ENCODE measurements at places on chromosomes 5 and 9.
A peak's percentile ranks its signal among the peaks of the same experiment; 100 is the strongest.

- DNase-seq, result peak; percentile 29
Observed at GRCh38 chr9:129473523-129474244, 147.2 kb downstream of the C9orf50 start.

- no peak for DNase-seq
Observed at GRCh38 chr5:82405618-82406204, 127.6 kb upstream of the RPS23 start.

DNA sequence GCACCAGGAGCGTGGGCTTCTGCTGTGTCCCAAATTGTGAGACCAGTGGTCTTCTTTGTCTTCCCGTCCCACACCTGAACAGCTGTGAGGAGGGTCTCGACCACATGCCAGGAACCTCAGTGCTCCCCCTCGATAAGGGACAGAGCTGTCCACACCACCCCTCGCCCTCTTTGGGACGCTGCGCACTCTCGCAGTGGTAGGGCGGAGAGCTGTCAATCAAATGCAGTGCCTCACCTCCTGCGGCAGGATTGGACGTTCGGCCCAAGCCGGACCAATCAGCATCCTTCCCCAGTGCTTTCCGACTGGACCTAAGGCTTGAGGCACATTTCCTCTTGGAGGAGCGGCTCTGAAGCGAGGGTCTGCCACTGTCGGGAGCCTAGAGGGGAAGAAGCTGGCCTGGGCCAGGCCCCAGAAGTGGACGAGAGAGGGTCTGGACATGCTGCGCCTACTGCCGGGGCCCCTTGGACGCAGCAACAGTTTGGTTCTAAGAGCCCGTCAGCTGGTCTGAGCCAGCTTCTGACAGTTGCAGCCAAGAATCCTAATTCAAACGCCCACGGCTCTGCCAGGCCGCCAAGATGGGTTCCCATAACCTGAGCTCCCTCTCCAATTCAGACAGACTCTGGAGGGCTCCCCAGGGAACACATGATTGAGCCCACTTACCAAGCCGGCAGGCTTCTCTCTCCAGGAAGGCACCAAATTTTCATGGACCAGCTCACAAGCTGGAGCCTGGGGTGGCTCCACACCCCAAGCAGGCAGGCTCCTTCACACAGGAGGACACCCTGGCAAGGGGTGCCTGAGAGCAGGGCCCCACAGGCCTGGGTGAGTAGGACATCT, 28.1 kb upstream of the ADAMTS2 start:
- no peak for DNase-seq

DNA sequence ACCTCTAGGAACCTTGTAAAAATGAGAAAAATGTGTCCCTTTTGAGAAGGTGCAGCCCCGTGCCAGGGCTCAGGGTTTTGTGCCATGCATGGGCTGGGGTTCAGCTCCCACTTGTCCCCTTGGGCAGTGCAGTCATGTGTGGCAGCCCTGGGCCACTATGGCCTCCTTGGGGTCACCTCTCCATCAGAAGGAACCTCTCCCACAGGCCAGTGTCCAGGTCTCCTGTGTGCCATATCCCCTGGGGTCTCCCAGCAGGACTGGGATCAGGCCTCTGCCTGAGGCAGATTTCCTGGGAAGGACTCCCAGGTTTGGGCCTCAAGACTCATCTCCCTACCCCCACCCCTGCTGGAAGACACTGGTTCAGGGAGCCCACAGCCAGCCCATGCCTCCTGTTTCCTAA, 189.1 kb downstream of the PAX5 start:
- no peak for DNase-seq

- DNase-seq, result no peak
Observed at GRCh38 chr5:107321906-107322305, 348.8 kb downstream of the EFNA5 start.

GRCh38 chr5:73985145-73985544, 359.1 kb downstream of the ARHGEF28 start:
- DNase-seq, result no peak

- DNase-seq, result no peak
Observed at GRCh38 chr5:79535477-79536192, 21.7 kb upstream of the HOMER1 start.

DNA sequence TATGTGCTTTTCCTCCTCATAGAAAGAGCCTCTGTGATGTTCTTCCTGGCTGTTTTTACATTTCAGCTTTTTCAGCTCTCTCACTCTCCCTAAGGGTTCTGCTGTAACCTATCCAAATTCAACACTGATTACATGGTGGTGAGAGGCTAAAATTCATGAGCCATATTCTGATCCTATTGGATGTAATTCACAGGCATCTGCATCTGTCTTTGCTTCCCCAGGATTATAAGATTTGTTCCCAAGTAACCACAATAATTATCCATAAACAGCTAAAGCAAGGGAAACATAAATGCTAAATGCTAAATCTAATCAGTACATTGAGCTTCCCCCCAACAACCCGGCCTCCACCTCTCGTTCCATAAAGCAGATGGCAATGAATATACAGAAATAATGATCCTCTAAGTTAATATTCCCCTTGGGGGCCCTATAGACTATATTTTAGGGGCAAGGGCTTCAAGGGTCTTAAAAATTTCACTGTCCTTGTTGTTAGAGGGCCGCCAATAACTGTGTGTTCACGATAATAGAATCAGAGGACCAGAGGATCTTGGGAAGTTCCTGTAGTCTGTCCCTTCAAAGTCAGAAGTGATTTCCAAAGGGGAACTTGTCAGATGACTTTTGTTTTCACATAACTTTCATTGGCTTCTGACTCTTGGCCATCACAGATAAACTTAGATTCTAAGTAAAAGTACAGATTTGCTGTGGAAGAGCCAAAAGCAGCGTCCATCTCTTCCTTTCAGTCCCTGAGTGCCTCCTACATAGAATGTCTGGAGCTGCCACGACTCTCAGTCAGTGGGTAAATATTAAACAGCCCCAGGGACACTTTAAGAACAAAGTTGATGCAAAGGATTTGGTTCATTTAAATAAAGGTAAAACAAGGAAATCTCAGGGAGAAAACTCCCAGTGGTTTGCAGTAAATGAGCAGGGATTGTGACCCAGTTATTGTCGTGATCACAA, 125.6 kb downstream of the ALDH1A1 start:
- DNase-seq, result no peak

GRCh38 chr5:150434464-150434863, 15.1 kb downstream of the RPS14 start:
- no peak for DNase-seq

GRCh38 chr9:136160995-136161610, 42.4 kb upstream of the TMEM250 start:
- no peak for DNase-seq

All from anterior cingulate cortex (tissue), 58 donors.